ENCODE measurements at places on chromosomes 16 and 17. TPM values are rescaled to one million over a fixed set of nuclear protein-coding genes. Genes with fewer than 3 reads are reported as not detected.

GRCh38 chr17:30517786-30518185 lies 40.6 kb downstream of the GOSR1 start:
- H3K4me1 ChIP-seq = peaks cover 17% of the 10 kb centered on the region
- H3K4me3 ChIP-seq = no peak overlapping the region
- DNase-seq = no peak
- no peak overlapping the region for H3K27ac ChIP-seq

- no peaks in the 10 kb centered on the region for H3K27me3 ChIP-seq
- H3K36me3 ChIP-seq = no peaks in the 10 kb centered on the region
- H3K4me3 ChIP-seq = no peak overlapping the region
Observed at GRCh38 chr17:45117334-45117733, 15.0 kb downstream of the PLCD3 start.

DNA sequence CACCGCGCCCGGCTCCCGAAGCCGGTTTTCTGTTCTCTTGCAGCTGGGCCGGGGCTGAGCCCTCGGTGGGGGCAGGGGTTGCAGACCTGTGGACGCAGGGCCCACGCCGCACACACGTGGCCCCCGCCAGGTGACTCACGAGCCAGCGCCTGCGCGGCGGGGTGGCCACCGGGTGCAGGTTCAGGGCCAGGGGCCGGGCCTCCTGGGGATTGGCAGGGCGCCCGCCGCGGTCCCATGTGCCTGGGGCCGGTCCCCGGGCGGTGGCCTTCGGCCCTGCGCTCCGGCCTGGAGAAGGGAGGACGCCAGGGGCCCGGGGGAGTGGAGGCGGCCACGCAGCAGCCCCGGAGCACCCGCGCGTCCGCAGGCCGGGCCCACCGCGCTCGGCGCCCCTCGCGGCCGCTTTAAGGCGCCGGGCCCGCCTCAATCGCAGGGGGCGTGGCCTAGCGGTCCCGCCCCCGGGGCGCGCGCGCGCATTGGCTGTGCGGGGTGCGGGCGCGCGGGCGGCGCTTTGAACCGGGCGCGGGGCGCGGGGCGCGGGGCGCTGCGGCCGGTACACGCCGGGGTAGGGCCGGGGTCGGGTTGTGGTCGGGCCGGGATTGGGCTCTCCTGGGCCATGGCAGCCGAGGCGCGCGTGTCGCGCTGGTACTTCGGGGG lies at the start of gene SLC25A10:
Gene SLC25A10 (plus strand): TSS at position 471 of the 654 bp plus-strand sequence. CDS start 143 bp downstream, at position 614.
- peak within 1 kb of the TSS; percentile 19 for H3K27ac ChIP-seq
- peak within 1 kb of the TSS; percentile 63 for H3K4me3 ChIP-seq
- no peaks in the 10 kb centered on the region for H3K27me3 ChIP-seq
- H3K4me1 ChIP-seq = peaks cover 34% of the 10 kb centered on the region

GRCh38 chr17:65987988-65988387 lies 203.9 kb downstream of the CEP112 start:
- H3K27ac ChIP-seq = no peak overlapping the region
- H3K4me3 ChIP-seq = no peak overlapping the region
- H3K36me3 ChIP-seq = no peaks in the 10 kb centered on the region
- no peaks in the 10 kb centered on the region for H3K4me1 ChIP-seq

- DNase-seq = no peak
- H3K27ac ChIP-seq = no peak overlapping the region
- H3K36me3 ChIP-seq = no peaks in the 10 kb centered on the region
Observed at GRCh38 chr17:29045734-29046472, 3.0 kb downstream of the PIPOX start.

- no peaks in the 10 kb centered on the region for H3K27me3 ChIP-seq
- no peak overlapping the region for H3K4me3 ChIP-seq
- H3K4me1 ChIP-seq = peaks cover 13% of the 10 kb centered on the region
- no peak overlapping the region for H3K27ac ChIP-seq
Observed at GRCh38 chr16:75376475-75377161, 56.7 kb downstream of the CFDP1 start.

DNA sequence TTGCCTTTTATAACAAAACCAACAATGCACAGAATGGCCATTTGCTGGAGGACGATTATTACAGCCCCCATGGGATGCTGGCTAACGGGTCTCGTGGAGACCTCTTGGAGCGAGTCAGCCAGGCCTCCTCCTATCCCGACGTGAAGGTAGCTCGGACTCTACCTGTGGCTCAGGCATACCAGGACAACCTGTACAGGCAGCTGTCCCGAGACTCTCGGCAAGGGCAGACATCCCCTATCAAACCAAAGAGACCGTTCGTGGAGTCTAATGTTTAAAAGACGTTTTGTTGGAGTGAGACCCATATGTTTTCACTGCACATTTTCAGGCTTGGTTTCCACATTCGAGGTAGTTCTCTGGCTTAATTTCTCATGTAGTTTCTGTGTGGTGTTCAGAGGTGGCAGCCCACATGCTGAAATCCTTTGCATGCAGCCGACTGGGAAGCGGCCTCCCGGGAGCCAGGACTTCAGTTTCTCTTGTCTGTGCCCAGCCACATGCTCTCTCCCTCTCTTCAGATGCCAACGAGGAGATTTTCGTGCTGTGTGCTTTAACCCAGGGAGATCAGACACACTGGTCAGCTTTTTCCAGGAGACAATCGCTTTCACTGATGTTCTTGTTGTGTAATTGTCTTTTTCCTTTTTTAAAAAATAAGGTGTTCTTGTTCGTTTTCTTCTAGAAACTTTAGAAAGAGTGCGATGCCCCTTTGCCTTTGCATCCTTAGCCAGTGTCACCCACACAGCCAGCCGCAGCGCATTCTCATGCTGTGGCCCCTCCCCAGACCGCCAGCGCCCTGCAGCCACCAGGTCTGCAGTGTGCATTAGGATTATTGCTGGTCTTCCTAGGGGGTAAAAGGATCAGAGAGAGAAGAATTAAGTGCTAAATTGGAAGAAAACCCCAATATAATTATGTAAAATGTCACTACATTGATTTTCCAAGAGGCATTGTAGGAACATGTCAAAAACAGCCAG lies 24.1 kb downstream of the CYB561 start:
- H3K27me3 ChIP-seq = no peaks in the 10 kb centered on the region
- no peak for DNase-seq
- no peaks in the 10 kb centered on the region for H3K4me1 ChIP-seq
- peaks cover 36% of the 10 kb centered on the region for H3K36me3 ChIP-seq
- no peak overlapping the region for H3K4me3 ChIP-seq

GRCh38 chr17:36942631-36943125 lies 5.4 kb downstream of the LHX1 start:
- H3K4me1 ChIP-seq = peaks cover 8% of the 10 kb centered on the region
- no peak overlapping the region for H3K27ac ChIP-seq
- no peak overlapping the region for H3K4me3 ChIP-seq
- DNase-seq = no peak

GRCh38 chr17:73566905-73567782 lies 77.1 kb downstream of the SDK2 start:
- no peaks in the 10 kb centered on the region for H3K36me3 ChIP-seq
- H3K4me1 ChIP-seq = no peaks in the 10 kb centered on the region
- no peak overlapping the region for H3K4me3 ChIP-seq
- no peak overlapping the region for H3K27ac ChIP-seq
- no peaks in the 10 kb centered on the region for H3K27me3 ChIP-seq
- DNase-seq = no peak

- H3K4me3 ChIP-seq = no peak overlapping the region
- no peaks in the 10 kb centered on the region for H3K4me1 ChIP-seq
- no peak for DNase-seq
- H3K27me3 ChIP-seq = no peaks in the 10 kb centered on the region
- H3K27ac ChIP-seq = no peak overlapping the region
- H3K36me3 ChIP-seq = no peaks in the 10 kb centered on the region
Observed at GRCh38 chr17:73128496-73128895, 36.0 kb upstream of the SLC39A11 start.

ZNF830 gene
- 8.6 TPM for total RNA-seq

TBC1D3G gene
- not detected for total RNA-seq

INCA1 gene
- total RNA-seq = 0.82 TPM

SNN gene
- 12.2 TPM for total RNA-seq

TGFB1I1 gene
- 124 TPM for total RNA-seq

DNAI2 gene
- total RNA-seq = not detected

SHCBP1 gene
- 3.4 TPM for total RNA-seq

TMIGD1 gene
- total RNA-seq = not detected

All from astrocyte (in vitro differentiated cells and primary cell).